ENCODE measurements at places on chromosomes 1 and 21.

DNA sequence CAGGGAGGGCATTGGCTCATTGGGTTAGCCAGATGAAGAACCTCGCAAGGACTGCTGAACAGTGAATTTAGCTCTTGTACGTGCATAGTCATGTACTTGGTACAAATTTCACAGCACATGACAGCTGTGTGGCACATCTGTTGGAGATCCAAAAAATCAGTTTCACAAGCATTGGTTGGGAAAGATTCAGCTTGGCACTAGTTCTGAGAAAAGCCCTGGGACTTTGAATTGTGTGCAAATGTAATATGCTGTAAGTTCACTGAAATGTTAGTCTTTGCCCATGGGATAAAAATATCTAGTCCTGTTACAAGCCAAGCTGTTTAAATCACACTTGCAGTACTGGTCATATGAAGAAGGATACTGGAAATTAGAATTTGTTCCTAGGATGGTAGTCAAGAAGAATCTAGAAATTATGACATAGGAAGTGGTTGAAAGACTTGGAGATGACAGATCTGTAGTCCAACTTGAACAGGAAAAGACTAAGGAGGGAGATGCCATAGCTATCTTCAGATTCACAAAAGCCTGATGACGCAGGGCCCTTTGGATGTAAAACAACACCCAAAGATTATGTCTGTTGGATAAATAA, 19.2 kb downstream of the LAMC2 start:
- no peak for DNase-seq

DNA sequence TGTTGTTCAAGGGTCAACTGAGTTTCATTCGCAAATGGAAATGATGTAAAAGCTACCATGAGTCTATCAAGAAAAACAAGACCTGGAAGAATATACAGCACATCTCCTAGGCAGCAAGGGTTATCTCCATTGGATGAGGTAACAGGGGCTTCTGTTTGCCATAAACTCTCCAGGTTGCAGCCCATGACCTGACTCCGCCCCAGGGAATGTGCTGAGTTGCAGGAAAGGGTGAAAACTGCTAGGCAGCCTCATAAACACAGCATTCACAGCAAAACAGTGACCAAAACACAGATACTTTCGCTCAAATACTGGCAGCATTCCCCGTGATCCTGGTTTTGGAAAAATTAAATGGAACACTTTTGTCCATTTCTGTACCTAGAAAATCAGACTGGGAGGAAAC, 20.2 kb upstream of the ACTA1 start:
- no peak for DNase-seq

DNA sequence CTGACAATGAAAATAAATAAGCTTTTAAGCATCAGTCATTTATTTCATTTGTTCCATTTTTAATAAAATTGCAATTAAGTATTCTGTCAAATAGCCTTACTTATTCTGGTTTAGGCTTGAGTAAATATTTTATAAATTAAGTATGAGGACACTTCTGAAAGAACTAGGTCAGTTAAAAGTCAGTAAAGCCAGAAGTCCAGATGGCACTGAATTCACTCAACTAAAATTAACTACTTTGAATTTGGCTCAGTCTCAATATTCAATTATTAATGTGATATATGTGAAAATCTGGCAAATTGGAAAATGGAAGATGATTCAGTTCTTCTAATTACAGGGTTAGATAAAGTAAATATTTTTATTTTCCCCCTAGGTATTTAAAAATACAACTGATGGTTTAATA, 174.2 kb downstream of the BRINP3 start:
- DNase-seq, result no peak

GRCh38 chr21:28943631-28944030, 49.0 kb downstream of the LTN1 start:
- no peak for DNase-seq

- no peak for DNase-seq
These were observed 12.3 kb downstream of the TNFRSF1B start for GRCh38 chr1:12179111-12179519.

GRCh38 chr1:225767634-225768540, 9.7 kb upstream of the SRP9 start:
- no peak for DNase-seq

- DNase-seq, result no peak
These were observed 19.7 kb upstream of the KCNC4 start for GRCh38 chr1:110190282-110190929.

GRCh38 chr1:212491454-212491853, 58.7 kb downstream of the NENF start:
- DNase-seq, result no peak

DNA sequence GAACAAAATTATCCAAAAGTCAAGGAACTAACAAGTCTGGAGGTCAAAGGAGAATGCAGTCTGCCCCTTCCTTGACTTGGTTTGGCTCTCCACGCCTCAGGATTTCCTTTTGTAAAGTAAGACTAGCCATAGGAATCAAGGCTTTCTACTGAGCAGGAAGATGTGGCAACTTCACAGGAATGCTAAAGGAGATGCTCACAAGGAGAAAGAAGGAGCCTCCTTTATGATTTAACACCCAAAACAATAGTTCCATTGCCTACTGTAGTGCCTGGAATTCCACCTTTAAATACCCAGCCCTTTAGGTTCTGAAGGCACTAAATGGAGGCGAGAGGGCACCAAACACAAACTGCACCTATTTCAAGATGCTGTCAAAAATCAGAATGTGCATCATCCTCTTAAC, 176.3 kb upstream of the NFIA start:
- DNase-seq, result no peak

GRCh38 chr1:226444901-226445300, 37.0 kb upstream of the PARP1 start:
- no peak for DNase-seq

DNA sequence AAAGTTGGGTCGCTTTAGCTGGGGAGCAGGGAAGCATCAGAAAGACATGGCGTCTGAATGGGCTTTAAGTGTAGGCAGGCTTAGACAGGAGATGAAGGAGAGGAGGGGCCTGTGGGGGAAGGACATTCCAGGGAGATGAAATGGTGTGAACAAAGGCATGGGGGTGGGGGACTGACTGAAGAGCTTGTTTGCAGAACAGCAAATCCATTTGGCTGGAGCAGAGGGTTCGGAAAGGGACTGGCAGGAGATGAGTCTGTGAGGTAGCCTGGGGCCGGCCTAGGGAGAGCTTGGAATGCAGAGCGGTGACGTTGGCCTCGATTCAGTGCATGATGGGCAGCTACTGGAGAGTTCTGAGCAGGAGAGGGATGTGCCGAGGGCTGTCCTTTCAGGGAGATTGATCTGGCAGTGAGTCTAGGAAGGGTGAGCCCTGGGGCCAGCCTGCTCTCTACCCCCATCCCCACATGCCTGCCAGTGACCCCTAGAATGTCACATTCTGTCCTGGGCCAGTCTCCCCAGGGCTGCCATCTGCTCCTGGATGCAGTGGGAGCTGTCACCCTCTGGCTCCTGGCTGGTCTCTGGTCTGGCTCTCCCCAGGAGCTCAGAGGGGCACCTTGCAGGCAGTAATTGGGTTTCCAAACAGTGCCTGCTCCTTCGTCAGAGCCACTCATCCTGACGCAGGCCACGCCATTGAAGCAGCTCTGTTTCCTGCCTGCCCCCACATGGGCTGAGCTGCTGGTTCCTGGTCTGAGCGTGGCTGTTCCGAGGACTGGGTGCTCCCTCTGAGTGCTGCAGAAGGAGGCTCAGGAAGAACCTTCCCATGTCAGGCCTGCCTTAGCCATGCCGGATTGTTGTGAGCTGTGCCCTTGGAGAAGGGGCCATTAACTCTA, 22.3 kb upstream of the TMEM222 start:
- no peak for DNase-seq

GRCh38 chr1:65179148-65179547, 31.1 kb downstream of the AK4 start:
- DNase-seq, result no peak

DNA sequence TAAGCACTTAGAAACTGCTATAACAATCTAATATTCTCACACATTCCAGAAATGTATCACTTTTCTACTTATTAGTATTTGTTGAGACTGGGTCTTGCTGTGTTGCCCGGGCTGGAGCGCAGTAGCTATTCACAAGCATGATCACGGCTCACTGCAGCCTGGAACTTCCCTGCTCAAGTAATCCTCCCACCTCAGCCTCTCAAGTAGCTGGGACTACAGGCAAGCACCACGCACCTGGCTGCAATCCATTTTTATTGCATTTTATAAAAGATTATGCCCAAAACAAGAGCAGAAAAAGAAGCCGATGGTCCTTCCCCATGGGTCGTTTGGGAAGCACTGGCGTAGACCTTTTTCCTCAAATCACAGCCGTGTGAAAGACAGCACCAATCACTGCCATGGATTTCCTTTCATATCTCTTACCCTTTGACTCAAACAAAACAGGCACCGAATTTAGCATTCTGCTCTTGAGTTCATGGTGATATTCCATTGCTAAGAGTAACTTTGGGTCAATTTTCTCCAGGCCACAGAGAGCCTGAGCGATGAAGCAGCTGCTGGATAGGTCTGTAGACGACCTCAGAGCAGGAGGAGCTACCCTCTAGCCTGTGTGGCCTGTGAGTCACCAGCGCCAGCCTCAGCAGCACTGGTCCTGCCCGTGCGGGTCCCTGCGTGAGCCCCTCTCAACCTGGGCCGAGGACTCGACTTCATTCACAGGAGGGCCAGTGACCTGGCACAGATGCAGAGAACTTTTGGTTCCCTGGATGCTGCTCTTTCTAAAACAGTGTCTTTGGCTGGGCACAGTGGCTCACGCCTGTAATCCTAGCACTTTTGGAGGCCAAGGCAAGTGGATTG, 80.8 kb downstream of the PIK3CD start:
- no peak for DNase-seq

DNA sequence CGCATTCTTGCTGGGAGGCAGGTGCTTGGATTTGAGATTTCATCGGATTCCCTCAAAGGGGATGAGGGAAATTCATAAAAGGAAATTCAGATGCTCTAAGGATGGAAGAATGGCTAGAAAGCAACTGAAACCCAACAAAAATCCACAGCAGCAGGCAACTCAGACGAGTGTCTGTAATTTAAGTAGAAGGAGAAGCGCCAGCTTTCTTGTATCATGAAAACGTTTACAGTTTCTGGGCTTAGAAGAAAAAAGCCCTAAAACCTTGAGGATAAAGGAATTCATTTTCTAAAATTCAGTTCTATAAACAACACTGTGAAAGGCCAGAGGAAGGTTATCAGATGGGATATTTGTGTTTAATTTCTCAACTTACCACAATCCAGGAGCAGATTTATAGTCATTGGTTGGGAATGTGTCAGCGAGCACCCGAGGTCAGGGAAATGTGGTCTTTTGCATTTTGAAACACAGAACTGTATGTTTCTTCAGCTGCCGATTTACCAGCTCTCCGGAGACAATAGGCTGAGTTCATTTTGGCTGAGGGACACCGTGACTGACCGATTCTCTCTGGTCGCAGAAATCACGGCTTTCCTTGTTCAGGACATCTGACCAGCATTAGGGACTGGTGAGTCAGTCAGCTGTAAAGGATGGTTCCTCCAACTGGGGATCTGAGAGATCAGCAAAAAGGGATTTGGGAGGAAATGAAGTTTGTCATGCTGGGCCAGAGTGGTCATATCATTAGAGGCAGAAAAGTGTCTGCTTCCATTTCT, 111.6 kb upstream of the ERRFI1 start:
- DNase-seq, result no peak

DNA sequence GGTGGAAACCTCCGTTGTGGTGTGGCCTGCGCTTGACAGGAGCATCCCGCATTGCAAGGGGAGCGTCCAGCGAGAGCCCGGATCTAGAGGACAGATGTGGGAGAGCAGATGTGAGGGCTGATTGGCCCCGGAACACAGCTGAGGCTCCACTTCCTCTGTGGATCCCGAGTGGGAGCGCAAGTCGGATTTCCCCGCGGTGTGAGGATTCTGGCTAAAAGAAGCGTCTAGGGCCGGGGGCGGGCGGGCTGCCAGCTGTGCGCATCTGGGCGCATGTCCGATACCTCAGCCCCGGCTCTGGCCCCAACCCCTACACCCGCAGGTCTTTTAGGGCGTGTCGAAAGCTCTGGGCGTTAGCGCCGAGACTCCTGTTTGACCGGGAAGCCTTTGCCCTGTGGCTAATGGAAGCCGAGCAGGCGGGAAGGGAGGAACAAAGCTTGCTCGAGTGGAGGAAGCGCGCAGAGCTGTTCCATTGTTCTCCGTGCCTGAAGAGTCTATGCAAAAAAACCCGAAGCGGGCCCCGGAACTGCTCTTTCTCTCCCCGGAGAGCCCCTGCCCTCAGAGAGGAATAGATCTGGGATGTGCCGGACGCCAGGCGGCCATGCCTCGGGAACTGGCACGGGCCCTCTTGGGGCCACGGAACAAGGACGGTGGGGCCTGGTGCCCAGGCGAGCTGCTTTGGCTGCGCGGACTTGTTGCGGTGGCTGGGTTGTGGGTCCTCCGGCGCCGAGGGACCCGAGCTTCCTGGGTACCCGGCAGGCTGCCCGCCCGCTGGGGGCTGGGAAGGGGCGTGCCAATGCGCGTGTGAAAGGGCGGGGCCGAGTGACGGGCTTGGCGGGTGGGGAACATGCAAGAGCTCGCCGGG, 111.1 kb downstream of the NAV1 start:
- no peak for DNase-seq

DNA sequence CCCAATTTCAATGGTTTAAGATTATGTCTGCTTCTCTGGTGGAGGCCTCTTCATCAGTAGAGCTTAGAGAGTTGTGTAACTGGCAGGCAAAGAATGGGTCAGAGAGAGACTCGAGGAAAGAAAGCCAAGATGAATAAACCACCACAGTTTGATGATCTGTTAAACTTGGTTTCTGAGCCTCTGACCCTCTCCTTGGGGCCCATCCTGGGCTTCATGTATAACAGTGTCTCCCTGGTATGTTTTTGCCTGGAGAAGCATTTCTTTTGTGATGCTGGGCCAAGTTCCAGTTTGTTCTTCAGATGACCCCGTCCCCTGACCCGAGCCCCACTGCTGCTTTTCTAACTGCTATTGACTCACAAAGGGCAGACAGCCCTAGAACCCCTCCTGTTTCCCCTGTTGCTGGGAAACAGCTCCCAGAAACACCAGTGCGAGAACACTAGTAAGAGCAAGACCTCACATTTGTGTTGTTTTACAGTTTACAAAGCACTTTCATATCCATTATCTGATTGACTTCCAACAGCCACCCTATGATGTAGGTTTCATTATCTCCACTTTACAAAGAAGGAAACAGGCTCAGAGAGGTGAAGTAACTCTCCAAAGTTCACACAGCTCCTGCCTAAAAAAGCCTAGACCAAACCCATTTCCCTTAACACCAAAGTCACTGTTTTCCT, 9.0 kb downstream of the CD2 start:
- DNase-seq, result no peak

DNA sequence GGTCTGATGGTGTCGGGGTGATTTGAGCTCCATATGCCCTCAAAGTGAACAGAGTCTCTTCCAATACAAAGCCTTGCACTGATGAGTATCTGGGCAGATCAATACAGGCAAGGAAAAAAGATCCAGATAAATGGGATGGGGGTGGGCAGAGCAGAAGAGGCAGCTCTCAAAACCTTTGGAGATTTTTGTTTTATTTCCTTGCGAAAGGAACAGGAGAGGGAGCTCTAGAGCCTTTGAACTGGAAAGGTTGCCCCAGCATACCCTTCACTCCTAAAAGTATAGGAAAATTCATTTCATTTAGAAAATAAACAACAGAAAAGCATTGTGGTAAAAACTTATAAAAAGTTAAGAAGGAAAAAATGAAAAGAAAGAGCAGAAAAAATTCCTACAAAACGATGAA, 31.4 kb upstream of the OLIG2 start:
- no peak for DNase-seq

- DNase-seq, result no peak
These were observed 99.3 kb upstream of the ETV3 start for GRCh38 chr1:157237522-157237921.

Measured in NCI-H1930 (cell line).